Cerebellar nuclear complex (tissue), 1 donor: ENCODE measurements at places on chromosomes 12 and 14.

DNA sequence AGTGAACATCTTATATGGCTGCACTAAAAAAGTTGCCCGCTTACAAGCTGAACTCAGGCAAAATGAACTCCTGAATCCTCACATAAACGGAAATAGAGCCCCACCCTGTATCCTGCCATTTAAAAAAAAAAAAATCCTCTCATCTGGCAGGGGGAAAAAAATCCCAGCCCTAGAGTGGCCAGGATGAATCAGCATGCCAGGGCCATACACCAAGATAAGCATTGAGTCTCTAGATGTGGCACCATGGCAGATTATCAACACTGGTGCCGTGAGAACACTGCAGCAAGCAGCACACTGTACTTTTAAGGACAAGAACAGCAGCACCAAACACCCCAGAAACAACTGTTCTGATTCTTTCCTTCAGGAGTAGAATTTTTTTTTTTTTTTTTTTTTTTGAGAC lies 65.5 kb downstream of the RASSF3 start:
- no peak for DNase-seq

DNA sequence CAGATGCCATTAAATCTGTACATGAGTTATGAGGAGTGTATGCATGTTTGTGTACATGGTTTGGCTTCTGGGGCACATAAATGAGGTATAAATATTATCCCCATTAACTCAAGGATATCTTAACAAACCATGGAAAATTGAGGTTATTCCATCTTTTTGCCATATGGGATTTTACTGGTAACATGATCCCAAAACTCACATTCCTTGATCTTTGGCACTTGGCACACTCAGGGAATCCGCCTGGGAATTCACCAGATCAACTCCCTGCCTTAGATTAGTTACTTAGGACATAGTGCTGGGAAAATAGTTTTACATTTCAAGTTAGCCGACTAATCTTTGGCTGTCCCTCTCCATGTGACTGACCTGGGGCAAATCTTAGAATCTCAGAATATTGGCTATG lies 16.9 kb downstream of the CDKN1B start:
- no peak for DNase-seq

GRCh38 chr14:24297190-24297964 lies 2.2 kb downstream of the DHRS1 start:
- no peak for DNase-seq

GRCh38 chr12:94954029-94954685 lies 49.3 kb downstream of the NDUFA12 start:
- DNase-seq: no peak

DNA sequence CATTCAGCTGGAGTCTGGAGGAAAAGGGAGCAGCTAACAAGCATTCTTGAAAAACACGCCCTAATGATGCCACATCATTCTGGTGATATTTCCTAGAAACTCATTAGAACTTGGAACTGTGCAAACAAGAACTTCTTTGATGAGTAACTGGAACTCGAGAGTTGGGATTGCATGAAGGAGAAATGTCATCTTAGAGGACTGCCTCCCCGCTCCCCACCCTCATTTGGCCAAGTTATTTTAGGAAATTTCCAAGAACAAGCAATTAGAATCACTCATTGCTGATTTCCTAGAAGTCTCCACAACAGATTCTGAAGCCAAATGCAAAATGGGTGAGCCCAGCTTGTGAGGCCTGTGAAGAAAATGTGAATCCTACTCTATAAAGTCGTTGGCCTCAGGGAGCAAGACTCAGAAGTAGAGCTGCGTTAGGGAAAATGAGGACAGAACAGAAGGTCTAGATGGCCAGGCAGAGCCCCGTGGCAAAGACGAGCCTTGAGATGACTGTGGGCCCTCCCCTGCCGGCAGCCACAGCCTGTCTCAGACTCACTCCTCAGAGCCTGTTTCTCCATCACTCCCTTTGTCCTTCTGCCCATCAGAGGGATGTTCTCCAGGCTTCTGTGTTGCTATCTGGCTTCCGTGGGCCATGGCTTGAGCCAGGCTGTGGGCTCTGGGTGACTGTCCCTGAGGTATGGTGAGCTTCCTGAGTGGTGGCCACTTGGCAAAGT lies 38.4 kb downstream of the RTL1 start:
- DNase-seq: no peak

DNA sequence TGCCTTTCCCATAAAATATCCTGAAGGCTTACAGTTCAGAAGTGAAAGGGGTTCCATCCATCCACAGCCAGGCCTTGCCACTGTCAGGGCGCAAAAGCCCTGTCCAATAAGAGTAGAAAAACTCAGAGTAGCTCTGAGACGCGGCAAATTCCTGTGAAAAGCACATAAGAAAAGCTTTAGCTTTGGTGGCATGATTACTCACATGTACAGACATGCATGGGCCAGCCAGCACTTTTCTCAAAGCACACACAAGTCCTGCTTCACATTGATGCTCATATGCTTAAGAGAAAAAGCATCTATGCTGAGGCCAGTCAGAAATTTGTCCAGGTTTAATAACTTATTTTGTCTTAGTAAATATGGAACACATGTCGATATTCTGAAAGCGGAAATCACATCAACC lies 25.5 kb downstream of the CLEC1A start:
- DNase-seq: no peak

- no peak for DNase-seq
These were observed 65.1 kb upstream of the NCOR2 start for GRCh38 chr12:124632519-124632984.

DNA sequence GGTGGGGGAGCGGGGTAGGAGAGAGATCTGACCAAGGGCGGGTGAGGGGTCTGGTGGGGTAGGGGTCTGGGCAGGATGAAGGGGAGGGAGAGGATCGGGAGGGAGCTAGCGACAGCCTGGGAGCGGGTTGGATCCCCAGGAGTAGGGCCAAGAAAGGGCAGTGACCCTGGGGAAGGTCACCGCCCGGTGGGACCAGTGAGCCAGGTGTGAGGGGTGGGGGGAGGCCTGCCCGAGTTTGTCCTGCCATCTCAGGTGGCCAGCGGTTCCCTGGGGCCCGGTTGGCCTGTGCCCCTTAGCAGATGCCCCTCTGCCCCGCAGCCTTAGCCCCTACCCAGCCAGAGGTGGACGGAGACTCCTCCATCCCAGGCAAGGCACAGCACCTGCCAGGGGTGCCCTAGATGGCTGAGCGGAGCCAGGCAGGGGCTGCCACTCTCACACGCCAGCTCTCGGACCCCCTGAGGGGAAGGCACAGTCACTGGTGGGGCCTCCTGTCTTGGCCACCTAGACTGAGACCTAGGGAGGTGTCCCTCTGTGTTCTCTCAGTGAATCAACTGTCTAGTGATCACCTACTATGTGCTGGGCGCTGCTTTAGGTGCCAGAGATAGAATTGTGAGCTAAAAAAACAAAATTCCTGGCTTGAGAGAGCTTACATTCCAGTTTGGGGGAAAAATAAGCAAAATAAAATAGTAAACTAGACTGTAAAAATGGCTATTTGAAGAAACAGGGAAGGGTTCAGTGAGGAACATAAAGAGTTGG lies 629 bp upstream of the TTC7B start:
- no peak for DNase-seq

- no peak for DNase-seq
These were observed 57.3 kb upstream of the NOVA1 start for GRCh38 chr14:26655128-26655527.

DNA sequence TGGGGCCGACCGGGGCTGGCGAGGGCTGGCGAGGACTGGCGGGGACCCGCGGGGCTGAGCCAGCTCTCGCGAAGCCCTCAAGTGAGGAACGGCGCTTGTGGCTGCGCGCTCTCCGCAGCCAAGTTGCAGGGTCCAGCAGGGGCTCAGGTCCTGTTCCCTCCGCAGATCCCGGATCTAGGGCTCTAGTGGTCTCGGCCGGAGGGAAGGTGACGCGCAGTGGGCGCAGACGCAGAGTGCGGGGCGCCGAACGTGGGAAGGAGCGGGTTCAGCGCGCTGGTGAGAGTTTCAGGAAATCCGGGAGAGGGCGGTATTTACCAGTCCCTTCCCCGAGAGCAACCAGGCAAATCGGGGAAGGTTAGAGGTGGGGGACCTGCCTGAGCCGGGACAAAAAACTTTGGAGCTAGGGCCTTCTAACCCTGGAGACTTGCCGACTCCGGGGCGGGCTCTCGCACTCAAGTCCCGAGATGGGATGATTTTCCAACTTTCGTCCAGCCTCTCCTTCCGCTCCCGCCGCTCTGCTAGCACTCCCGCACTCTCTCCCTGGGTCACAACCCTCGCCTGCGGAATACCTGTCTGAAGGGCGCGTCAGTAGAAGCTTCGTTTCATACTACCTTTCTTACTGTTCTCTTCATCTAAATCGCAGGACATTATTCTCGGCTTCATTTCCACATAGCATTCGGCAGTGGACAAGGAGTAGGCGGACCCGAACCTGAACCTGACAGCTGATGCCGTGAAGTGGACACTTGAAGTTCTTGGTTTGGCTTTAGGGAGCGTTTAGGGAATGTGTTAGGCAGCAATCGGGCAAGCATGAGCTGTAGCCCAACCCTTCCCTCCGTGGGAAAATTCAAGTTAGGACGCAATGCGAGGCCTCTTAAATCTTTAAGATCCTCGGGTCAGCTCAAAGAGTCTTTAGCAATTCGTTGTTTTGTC lies 13.6 kb upstream of the PAX9 start:
- no peak for DNase-seq

GRCh38 chr12:101759396-101760047 lies 20.3 kb upstream of the SYCP3 start:
- no peak for DNase-seq

DNA sequence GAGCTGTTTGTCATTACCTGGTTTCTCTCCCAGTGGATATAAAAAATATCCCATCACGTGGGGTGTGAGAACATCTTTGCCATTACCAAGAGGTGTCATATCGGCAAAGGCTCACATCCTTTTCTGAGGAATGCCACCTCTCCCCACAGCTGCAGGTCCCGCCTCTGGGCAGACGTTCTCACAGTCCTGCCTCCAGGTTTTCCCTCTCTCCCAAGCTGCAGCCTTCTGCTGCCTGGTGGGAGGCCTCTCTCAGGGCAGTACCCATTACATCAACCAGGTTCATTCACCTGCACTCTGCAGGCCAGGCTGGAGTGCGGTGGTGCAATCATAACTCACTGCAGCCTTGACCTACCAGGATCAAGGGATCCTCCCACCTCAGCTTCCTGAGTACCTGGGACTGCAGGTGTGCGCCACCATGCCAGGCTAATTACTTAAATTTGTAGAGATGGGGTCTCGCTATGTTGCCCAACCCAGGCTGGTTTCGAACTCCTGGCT lies 15.0 kb upstream of the TMEM119 start:
- DNase-seq: no peak

- no peak for DNase-seq
These were observed 20.2 kb downstream of the CD163 start for GRCh38 chr12:7483343-7483742.

GRCh38 chr14:60648249-60648933 lies 886 bp downstream of the SIX1 start:
- no peak for DNase-seq

- no peak for DNase-seq
These were observed 2.3 kb upstream of the NOP2 start for GRCh38 chr12:6570264-6570887.

DNA sequence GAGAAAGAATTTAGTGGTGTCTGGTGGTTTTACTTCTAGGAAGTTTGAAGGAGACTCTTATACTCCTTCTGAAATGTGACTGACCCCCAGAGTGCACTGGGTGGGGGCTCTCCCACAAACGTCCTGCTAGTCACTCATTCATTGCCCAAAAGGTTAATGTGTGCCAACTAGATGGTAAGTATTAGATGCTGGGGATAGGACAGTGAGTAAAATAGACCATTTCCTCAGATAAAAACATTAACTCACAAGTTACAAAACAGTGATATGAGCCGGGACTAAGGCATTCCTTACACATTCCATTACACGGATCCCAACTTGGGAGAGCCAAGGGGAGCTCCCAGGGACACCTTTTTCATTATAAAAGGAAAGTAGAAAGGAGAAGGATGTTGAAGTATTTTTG lies 185.1 kb downstream of the ATXN7L3B start:
- DNase-seq: no peak

- no peak for DNase-seq
These were observed 427.9 kb downstream of the AEBP2 start for GRCh38 chr12:19867151-19867550.

GRCh38 chr14:30974628-30975027 lies 50.8 kb upstream of the AP4S1 start:
- no peak for DNase-seq

DNA sequence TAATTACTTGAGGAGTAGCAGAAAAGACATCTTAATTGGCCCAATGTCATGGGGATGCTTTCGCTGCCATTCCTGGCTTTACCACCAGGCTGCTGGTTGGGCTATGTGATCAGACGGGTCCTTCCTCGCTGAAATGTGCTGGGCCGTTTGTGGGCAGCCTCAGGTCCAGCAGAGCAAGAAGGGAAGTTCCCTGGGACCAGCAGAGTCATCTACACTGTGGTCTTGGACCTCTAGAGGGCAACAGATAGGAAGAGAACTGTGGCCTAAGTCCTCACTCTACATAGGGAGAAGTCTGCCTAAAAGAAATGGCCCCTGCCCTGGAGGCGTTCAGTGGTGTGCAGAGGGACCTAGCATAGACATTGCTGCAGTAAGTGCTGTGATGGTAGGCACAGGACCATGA lies 10.9 kb downstream of the EVL start:
- no peak for DNase-seq

- no peak for DNase-seq
These were observed 24.3 kb downstream of the CEP170B start for GRCh38 chr14:104889375-104889757.

DNA sequence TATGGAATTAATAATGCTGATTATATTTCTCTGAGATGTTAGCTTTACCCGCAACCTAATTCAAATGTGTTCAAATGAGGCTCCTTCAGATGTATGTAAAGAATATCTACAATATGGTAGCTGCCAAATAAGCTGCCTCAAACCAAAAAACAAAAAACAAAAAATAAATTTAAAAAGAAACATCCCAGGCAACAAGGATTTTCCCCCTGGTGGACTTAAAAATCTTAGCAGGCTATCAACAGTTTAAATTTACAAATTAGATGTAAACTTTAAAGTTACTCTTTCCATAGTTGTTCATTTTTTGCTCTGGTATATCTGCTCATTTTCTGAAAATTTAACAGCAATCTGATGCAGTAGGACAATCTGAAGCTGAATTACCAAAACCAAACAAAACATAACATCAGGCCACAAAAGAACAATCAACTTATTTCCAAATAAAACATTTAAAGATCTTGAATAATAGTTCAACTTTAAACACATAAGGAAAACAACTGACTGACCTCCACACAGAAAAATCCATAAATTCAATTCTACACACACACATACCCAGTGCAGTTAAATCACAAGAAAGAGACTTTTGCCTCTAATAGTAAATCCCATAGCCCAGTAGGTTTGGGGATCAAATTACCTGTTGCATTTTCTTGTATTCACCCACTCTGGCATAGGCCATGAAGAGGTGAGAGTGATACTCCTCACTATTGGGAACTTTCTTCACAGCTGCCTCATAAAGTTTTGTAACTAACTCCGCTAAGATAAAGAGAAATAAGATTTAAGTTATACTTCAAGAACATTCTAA lies 21.3 kb downstream of the NAA25 start:
- no peak for DNase-seq

GRCh38 chr12:65263777-65264176 lies 14.7 kb upstream of the MSRB3 start:
- no peak for DNase-seq

DNA sequence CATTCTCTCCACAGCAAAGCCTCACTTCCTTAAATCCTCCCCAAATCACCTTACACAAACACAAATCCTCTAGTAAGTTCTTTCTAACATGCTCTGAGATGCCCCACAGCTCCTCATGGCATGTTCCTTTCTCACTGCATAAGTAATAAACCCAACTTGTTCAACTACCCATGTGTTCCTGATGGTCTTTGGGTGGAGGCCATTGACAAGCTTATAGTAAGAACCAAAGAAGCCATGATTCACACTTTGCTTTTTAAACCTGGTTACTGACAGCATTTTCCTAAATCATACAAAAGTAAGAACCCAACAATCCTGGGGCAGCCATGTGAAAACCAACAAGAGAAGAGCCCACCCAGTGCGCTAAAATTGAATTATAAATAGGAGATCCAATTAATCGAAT lies 138.6 kb downstream of the ITPR2 start:
- no peak for DNase-seq
